ENCODE measurements at places on chromosomes 4 and X. TPM values are rescaled to one million over a fixed set of nuclear protein-coding genes. Genes with fewer than 3 reads are reported as not detected.

DNA sequence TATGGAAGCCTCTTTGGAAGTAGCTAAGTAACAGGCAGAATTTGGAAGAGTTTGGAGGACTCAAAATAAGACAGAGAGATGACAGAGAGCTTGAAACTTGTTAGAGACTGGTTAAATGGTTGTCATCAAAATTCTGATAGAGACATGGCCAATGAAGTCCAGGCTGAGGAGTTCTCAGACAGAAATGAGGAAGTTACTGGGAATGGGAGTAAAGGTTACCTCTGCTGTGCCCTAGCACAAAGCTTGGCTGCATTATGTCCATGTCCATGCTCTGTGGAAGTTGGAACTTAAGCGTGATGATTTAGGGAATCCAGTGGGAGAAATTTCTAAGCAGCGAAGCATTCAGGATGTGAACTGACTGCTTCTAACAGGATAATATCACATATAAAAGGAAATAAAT, 146.2 kb upstream of the NDST4 start:
- DNase-seq: no peak

- peak; percentile 53 for DNase-seq
Observed at GRCh38 chrX:71935476-71935875, 24.8 kb downstream of the NHSL2 start.

DNA sequence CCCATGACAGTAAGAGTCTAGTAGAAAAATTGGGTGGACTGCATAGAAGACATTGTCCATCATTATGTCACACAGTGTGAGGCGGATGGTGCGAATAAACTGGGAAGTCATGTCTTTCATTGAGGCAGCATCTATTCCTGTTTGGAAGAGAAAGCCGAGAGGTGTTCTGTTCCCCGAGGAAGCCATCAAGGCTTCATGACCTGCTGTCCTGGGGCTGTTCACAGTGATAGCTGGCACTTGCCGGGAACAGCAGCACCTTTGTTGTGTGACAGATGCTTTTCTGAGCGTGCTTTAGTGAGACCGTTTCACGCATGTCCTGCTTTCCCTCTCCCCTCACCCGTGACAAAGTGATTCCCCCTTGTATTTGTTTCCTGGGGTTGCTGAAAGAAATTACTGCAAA, 20.3 kb downstream of the RGS12 start:
- no peak for DNase-seq

Gene TSPAN7
- total RNA-seq: 144 TPM

Gene COX7B2
- total RNA-seq: not detected

Gene RPS6KA3
- 56.4 TPM for total RNA-seq

Gene ADRA2C
- 4.0 TPM for total RNA-seq
